ENCODE measurements at places on chromosomes 3 and 15. TPM values are rescaled to one million over a fixed set of nuclear protein-coding genes. Genes with fewer than 3 reads are reported as not detected.

DNA sequence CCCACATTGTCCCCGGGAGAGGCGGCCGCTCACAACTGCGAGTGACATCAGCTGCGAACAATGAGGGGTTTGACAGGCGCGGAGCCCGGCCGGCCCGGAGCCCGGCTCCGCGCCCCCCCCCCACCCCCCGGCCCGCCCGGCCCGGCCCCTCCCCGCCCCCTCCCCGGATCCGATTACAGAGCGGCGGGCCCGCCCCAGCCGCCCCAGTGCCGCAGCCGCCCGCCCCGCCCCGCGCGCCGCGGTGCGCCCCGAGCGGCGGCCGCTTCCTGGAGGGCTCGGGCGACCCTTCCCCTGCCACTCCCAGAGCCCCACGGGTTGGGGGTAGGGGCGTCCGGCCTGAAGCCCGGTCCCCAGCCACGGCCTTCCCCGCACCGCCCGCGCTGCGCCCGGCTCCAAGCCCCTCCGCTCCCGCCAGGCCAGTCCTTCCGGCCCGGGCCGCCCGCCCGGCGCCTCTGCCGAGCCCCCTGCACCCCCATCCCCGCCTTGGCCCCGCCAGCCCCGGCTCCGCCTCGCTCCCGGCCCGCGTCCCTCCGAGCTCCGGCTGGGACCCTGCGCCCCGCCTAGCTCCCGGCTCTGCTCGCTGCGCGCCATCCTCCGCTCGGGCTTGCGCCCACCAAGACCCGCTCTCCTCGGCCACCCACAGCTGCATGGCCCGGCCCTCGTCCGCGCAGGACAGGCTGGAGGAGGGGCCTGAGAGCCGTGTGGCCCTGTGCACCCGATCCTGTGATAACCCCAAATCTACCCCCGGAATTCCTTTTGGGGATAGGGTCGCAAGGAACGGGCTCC, at the start of gene PCBP4:
TSS of gene PCBP4 (minus strand) at position 71 of the 786 bp plus-strand sequence. CDS start 6,214 bp downstream, outside the sequence.
- DNase-seq: peak; percentile 87

GRCh38 chr3:194470615-194471014, 16.2 kb downstream of the ATP13A3 start:
- no peak for DNase-seq

DNA sequence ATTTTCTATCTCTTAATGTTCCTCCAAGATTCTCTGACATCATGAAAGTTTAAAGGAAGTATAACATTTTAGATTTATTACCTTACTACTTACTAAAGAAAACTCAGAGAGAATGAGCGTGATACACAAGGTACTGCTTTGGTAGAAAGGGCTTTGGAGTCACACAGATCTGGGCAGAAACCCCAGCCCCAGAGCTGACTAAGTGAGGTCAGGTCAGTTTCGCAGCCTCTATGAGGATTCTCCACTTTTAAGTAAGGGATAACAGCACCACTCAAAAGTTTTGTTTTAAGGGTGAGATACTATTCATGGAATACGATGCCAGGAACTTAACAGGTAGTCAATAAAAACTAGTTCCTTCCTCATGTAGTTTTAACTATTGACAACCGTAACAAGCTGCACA, 76.1 kb downstream of the CLDN11 start:
- no peak for DNase-seq

GRCh38 chr3:147407498-147408187, 1.3 kb upstream of the ZIC4 start:
- DNase-seq: no peak

DNA sequence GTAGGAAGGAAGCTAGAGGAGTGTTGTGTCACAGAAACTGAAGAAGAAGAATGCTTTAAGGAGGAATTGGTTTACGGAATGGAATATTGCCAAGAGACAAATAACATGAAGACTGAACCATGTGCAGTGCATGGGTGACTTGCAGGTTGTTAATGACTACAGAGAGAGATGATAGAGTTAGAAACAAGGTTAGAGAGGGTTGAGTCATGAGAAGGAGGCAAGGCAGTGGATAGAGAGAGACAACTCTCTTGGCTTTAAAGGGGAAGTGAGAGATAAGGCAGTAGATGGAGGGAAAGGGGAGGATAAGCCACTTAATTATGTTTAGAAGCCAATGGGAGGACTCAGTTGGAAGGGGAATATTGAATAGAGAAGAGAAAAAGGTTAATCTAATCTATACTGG, 119.3 kb upstream of the CCNL1 start:
- no peak for DNase-seq

DNA sequence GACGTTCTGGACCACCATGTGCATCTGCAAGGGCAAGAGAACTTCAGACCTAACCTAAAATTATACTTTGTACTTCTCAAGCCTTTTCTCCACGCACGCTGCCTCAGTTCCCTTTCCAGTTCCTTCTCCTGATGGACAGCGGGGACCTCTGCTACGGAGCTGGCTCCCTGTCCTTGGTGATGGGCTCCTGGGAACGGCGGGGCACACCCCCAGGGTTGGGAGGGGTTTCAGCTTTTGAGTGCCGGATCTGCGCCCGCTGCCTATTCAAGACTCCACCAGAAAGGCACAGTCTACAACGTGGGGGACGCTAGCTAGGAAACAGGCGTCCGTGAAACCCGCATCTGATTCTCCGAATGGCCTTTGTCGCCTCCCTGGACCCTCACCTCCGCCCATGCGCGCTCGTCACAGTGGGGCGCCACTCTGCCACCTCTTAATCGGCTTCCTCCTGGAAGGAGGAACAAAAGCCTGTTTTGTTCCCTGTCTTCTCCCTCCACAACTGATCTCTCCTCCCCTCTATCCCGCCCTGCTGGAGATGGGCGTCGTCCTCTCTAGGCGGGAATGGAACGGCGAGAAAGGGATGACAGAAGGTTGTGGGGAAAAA, 2.2 kb downstream of the GPR149 start:
- no peak for DNase-seq

DNA sequence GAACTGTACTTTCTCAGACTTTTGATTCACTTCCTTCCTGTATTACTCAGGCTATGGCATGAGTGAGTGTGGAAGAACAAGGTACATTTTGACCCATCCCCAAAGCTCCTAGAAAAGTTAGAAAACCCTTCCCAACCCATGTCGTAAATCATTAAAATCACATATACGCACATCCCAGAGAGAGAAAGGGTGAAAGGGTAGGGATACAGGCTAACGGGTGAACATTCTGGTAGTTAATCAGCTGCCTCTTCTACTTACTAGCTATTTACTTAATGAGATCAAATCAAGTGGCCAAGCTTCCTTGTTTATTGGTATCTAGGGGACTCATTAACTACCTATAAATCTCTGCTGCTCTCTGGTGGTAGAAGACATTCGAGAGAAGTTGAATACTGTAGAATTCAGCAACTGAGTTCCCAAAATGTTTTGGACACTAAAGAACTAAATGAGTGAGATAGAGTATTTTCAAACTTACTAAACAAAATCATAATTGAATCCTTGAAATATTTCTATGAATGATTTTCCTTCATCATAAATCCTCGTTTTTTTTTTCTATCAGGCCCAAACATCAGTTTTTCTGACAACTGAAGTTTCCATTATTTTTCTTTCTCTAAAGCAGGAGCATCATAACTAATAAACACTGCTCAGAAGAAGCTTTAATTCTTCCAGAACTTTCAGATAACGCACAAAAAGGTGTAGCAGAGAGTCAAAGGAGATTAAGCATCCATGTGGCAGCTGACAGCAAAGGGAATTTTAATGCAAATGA, 124.2 kb downstream of the IMPG2 start:
- no peak for DNase-seq

DNA sequence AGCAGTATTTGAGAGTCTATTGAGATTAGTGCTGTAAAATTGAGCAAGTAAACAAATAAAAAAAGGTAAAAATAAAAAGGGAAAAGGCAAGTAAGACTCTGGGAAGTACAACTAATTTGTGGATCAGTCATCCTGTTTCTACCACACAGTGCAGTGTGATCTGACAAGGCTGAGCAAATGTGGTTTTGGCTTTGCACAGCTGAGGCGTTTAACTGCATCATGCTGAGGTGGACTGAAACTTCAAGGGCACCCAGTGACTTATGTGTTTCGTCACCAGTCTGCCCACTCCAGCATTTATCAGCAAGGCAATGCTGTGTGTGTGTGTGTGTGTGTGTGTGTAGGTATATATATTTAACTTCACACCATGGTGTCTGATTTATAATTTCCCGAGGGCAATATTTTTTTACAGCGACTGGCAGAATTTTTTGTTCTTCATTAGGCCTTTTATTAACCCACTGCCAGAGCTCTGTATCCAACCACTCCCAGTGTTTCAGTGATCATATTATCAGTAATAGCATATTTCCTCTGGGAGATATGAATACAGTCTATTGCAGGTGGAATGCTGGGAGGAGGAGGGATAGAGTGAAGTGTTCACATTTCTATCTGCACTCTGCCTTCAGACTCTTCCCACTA, 131.5 kb upstream of the SATB1 start:
- DNase-seq: no peak

GRCh38 chr3:179546814-179547241, 15.9 kb upstream of the ACTL6A start:
- no peak for DNase-seq

MNS1 gene
- 0.94 TPM for total RNA-seq

INKA1 gene
- 2.9 TPM for total RNA-seq

TRH gene
- not detected for total RNA-seq

All from Right ventricle myocardium superior (tissue), 1 donor.